ENCODE measurements at places on chromosomes 12 and 14.

- no peak for DNase-seq
These were observed 1.9 kb upstream of the FOXN3 start for GRCh38 chr14:89418976-89419375.

GRCh38 chr12:110134691-110135411 is 10.7 kb downstream of the IFT81 start:
- DNase-seq = no peak

- no peak for DNase-seq
These were observed 39.6 kb upstream of the CCDC198 start for GRCh38 chr14:57533214-57533613.

DNA sequence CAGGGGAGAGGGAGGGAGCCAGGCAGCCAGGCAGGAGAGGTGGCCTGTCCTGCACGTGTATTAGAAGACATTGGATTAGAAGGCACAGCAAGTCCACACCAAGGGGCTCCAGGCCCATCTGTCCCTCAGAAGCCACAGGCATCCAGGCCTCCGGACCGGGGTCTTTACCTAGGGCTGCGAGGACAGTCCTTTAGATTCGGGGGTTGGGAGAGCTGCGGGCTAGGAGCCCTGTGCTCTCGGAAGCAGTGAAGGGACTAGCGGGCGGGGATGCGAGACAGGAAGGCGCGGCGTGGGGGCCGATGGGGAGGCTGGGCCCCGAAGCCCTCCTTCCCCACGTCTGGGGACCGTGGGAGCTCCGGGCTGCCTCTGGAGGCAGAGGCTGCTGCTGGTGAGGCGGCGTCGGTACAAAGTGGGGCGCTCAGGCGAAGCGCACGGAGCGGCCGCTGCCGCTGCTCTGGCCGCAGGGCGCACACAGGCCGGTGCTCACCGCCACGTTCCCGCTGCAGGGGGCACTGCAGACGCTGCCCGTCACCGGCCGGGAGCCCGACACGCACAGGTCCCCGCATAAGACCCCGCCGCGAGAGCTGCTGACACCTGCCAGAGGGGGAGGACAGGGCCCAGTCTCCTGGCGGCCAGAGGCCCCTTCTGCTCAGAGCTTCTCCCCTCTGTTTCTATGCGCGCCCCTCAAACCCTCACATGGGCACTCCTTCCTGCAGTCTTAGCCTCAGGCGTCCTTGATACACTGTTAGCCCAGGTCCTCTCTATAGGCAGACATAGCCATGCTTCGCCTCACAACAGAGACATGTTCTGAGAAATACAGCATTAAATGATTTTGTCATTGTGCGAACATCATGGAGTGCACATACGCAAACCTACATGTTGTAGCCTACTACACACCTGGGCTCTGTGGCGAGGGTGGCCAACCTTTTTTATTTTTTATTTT is 17.3 kb downstream of the KRT7 start:
- DNase-seq = no peak

DNA sequence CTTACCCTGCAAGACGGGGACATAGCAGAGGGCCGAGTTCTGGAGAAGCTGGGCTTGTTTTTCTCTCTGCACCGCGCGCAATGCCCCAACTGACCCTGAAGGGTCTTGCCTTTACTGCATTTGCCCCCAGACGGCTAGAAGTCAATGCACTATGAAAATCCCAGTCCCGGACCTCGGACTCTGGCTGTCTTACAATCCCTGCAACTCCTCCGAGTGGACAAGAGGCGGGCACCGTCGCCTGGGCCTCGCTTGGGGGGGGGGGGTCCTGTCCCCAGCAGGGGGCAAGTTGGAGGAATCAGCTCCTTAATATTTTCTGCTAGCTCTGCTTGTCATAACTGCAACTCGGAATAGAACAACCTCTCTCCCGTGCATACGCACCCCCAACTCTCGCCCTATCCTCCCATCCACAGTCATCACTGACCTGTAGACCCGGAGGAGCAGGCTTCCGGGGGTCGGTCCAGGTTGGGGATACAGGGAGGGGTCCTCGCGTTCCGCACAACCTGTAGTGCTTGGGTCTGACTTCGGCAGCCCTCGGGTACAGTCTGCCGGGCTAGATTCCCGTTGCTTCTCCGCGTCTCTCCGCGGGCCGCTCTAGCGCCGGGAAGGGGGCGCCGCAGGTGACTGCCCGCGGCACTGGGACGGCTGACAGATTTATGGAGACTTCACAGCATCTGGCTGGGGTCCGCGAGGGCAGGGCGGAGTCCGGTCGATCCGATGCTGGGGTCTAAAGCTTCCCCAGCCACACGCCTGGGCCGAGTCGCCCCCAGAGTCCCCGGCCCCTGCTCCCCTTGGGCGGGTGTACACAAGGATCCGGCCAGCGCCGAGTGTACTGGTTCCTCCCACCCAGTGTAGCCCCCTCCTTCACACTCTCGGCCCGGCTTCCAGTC is 3.3 kb upstream of the PAX9 start:
- DNase-seq = no peak
